ENCODE measurements at places on chromosomes 6 and 20.

GRCh38 chr6:22357724-22358189 lies 60.9 kb upstream of the PRL start:
- no peak for DNase-seq

GRCh38 chr6:68638230-68638900 lies 3.3 kb downstream of the ADGRB3 start:
- peak; percentile 24 for DNase-seq

DNA sequence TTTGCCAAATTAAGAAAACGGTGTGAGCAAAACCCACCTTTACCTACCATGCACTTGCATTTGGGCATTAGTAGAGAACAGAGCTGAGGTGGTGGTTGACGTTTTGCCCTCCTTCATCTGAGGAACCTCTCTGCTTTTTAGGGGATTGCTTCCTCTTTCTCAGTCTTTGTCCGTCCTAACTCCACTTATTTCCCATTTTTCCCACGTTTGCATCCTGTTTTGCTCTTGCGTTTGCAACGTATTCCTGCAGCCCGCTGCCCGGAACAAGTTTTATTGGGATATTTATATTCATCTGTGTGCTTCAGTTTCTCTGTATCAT lies 374 bp upstream of the SERINC1 start:
- DNase-seq = no peak

DNA sequence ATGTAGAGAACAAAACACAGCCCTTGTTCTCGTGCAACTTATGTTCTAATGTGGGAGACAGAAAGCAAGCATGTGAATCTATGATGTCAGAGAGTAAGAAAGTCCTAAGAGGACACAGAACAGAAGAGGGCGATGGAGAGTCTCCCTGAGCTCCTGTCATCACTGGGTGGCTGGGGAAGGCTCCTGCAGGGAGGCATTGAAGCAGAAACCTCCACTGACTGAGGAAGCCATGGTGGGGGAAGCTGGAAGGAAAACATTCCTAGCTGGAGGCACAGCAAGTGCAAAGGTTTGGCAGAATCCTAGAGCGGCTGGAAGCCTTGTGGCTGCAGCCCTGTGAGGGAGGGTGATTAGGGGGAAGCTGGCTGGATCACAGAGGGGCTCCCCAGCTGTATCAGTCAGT lies 248.0 kb downstream of the CDH26 start:
- DNase-seq = peak; percentile 27

DNA sequence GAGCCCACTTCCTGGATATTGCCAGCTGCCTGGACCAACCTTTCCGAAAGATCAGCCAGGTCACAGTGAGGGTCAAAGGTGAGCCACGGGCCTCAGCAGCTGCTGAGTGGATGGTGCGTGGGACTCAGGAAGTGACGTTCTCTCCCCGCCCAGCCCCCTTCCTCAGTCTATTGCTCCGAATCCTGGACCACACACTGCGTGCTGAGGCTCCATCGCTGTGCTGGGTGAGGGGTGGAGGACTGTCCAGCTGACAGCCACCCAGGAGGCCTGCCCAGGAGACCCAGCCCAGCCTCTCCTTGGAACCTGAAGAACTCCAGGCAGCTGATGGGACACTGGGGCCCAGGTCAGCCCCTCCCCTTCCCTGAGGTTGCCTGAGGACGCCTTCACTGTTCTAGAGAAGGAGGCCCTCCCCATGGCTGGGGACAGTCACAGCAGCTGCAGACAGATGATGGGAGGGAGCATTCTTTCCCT lies 94.4 kb upstream of the CD93 start:
- no peak for DNase-seq

GRCh38 chr6:149060985-149061760 lies 256.3 kb upstream of the TAB2 start:
- peak; percentile 23 for DNase-seq

- no peak for DNase-seq
These were observed 231.6 kb upstream of the MYLIP start for GRCh38 chr6:15897063-15897876.

DNA sequence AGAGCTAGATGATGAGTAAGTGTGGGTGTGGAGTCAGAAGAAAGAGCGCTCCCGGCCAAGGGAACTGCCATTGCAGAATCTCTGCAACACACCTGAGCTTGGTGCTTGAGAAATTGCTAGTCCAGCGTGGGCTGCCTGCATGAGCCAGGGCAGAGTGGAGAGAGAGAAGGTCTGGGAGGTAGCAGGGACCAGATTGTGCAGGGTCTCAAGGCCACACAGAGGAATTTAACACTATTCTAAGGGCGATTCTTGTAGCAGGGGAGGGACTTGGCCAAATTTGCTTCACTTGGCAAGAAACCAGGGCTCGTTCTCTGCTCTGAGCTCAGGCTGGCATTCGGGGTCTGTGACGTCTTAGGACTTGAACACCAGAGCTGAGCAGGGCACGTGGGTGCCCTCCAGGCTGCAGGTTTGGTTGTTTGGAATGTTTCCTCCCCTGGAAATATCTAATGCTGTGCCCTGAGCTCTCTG lies 53.5 kb downstream of the BCAS4 start:
- DNase-seq = no peak

All from HuH-7 (cell line).